ENCODE measurements at places on chromosomes 16 and 17.

GRCh38 chr16:29737713-29738112, 8.1 kb downstream of the C16orf54 start:
- no peak for DNase-seq

DNA sequence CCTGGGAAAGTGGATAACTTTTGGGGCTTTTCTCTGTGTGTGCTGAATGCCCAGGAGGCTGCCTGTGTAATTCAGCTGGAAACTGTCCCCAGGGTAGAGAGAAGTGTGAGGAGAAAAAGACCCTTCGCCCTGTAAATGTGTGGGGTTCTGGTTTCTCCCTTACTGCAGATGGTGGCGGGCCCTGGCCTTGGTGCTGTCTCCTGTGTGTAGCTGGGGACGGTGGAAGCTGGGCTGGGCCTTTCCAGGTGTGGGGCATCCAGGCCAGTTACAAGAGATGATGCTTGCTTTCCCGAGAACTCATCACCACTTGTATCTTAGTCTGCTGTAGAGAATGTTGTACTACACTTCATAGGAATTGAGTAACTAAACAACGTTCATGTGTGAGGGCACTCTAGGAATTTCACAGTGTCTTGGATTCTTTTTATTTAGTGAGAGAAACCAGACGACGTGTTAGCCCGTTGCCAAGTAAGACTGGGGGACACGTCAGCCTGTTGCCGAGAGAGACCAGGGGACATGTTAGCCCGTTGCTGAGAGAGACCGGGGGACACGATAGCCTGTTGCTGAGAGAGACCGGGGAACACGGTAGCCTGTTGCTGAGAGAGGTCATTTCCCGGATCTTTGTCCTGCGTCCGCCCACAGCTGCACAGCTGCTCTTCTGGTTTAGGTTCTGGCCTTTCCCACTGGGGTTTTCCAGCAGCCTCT, 43.1 kb downstream of the TBCD start:
- no peak for DNase-seq

- no peak for DNase-seq
Measured at GRCh38 chr17:78567991-78568390, 9.2 kb downstream of the DNAH17 start.

- no peak for DNase-seq
Measured at GRCh38 chr16:73172241-73172972, 124.5 kb upstream of the ZFHX3 start.

DNA sequence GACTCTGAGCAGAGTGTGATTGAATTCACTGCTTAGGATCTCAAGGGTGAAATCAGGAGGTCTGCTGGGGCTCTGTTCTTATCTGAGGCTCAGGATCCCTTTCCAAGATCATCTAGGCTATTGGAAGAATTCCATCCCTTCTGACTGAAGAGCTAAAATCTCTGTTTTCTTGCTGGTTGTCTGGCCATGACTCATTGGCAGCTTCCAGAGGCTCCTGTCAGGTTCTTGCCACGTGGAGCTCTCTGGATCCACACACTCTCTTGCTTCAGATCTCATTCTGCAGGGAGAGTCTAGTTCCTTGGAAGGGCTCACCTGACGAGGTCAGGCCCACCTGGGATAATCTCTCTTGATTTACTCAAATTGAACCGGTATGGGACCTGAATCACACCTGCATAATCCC, 930.7 kb downstream of the CDH8 start:
- no peak for DNase-seq

- DNase-seq = no peak
Measured at GRCh38 chr16:70746040-70746707, 54.8 kb downstream of the VAC14 start.

All from stimulated activated CD8-positive, alpha-beta memory T cell treated with anti-CD3 and anti-CD28 coated beads, Interleukin-15, amount 100 ng/mL, for 4 hours (primary cell).